ENCODE measurements at places on chromosomes 7 and 10.

- no peak for DNase-seq
Observed at GRCh38 chr7:80165177-80165576, 30.5 kb downstream of the GNAI1 start.

DNA sequence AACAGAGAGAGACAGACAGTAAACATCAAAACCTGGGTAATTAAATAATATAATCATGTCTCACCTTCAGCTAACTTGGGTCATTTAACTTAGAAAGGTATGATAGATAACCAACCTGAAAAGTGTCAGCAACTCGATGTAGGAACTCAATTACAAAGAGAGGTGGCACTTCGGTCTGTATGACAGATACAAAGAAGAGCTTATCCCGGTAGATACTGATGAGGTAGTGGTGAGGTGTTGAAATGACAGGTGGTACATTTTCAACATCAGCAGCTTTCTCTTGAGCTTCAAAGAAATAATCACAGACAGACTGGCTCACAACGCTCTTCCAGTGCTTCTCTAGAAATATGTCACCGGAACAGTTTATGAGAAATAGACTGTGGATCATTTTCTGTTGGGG is 12.6 kb downstream of the AP3M1 start:
- no peak for DNase-seq

DNA sequence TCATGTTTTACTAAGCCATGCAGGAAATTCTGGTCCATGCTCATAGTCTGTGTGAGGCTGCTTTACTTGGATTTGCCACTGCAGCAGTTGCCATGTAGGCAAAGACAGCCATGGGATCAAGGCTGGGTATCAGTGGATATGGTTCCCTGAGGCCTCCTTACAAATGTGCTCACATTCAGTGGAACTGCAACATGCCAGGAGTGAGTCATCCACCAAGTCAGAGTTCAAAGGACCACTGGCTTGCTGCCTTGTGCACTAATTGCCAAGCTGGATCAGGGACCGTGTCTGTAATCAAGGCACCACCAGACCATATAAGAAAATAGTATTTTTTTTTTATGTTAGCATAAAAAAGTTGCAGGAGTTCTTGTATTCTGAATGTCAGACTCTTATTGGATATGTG is 101.0 kb downstream of the CDCA7L start:
- no peak for DNase-seq

GRCh38 chr10:124336186-124336585 is 82.5 kb downstream of the OAT start:
- DNase-seq: no peak

DNA sequence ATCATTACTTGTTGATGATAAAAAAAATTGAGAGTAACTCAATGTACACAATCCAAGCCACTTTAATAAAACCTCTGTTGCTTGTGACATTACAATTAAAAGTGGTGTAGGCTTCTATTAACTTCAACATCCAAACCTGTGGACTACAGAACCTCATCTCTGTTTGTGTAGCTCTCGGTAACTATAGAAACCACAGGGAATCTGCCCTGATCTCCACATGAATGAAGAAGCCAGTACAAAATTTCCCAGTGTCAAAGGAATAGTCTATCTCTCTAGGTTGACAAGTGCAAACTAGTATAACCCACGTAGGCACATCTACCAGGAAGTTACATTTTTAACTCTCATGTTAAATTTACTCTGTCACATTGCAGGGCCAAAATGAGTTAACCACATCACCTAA is 204.3 kb downstream of the CHCHD3 start:
- DNase-seq: no peak

DNA sequence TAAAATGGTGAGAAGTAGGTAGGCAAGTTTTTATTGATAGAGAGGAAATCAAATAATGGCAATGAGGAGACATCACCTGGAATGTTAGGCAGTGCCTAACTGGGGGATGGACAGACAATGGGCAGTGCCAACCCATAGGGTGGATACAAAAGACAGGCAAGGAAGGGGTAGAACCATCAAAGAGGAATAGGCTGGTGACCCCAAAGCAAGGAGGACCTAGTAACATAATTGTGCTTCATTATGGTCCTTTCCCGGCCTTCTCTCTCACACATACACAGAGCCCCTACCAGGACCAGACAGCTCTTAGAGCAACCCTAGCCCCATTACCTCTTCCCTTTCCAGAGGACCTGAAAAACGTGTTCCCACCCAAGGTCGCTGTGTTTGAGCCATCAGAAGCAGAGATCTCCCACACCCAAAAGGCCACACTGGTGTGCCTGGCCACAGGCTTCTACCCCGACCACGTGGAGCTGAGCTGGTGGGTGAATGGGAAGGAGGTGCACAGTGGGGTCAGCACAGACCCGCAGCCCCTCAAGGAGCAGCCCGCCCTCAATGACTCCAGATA is 30.0 kb downstream of the PRSS2 start:
- no peak for DNase-seq

- no peak for DNase-seq
Observed at GRCh38 chr10:49512121-49512809, 26.7 kb downstream of the ERCC6 start.

DNA sequence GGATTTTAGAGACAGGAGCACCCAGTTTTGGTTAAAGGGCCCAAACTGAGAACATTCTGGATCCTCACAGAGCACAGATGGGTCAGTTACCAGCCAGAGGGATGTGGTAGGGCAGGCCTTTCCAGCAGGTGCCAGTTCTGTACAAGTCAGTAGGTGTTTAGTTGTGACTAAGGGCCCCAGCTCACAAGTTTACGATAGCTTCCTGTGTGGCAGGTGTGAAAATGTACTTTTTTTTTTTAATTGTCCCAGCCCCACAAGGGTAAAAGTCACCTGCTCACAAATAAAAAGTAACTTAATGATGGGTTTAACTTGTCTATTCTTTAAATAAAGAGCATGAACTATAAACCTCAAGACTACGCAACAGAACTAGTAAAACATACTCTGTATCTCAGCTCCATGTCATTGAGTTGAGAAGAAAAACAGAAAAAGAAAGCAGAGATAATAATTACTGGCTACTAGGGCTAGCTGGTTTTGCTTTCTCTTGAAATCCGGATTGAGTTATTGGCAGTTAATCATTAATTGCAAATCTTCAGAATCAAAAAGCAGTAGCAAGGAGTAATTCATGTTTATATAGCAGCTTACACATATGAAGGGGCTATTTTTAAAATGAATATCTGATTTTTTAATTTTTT is 15.4 kb downstream of the NFE2L3 start:
- no peak for DNase-seq

- DNase-seq: no peak
Observed at GRCh38 chr10:75347186-75347585, 54.4 kb downstream of the ZNF503 start.

DNA sequence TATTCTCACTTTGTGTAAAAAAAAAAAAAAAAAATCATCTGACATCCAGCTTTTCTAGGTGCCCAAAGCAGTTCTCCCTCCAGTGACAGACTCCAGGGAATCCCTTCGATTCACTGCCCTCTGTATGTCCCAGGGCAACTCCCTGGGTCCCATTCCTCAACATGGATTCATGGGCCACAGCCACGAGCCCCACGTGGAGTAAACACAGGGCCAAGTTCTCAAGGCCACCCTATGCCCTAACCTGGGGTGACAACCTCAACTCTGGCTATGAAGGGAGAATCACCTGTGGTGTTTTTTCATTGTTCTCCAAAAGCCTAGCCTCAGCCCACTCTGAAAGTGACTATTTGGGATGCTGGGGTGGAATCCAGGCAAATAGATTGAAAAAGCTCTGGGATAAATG is 3.4 kb downstream of the BNIP3 start:
- no peak for DNase-seq

DNA sequence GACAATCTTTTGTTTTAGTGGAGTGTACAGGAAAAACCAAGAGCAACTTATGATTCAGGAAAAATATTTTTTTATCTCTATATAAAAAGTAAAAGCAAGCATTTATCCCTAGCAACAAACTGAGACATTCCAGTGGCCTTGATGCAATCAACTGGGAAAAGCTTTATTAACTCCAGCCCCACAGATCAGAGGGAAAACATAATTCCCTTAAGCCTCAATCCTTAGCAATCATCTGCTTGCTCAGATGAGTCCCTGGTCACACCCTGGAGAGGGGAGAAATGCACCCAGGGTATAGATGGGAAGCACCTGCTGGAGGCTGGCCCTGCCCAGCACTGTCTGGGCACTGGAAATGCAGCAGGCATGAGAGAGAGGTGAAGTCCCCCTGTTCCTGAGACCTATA is 636.6 kb downstream of the TNS3 start:
- DNase-seq: no peak

DNA sequence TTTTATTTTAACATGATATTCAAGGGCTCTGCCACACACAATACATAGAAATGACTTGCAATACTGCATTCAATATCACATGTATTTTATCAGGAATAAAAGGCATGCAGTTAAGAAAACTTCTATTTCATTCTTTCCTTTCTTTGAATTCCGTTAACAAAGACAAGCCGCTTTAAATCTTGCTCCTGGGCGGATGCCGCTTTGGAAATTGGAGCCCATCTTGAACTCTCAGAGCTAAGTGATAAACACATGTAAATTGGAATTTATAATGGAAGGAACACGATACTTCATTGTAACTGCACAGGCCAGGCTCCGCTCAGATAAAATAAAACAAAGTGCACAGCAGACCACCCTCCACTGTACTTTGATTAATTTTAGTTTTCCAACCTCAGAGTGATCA is 774.5 kb upstream of the COBL start:
- no peak for DNase-seq

DNA sequence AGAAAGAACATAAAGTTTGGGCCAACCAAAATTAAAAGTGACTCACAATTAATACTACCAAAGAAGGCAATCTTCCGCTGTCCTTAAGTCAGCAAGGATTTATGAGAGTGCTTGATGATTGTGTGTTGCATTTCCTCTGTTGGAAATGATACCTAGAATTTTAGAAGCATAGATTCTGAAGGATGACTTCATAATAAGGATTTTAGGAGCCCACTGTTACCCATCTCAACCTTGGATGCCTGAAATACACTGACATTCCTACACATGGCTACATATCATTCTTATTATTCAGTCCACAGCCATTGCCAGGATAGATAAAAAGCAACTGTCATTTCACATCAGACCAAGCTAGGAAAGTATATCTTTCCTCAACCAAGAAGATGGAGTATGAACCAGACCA is 823.8 kb downstream of the LRMDA start:
- no peak for DNase-seq

DNA sequence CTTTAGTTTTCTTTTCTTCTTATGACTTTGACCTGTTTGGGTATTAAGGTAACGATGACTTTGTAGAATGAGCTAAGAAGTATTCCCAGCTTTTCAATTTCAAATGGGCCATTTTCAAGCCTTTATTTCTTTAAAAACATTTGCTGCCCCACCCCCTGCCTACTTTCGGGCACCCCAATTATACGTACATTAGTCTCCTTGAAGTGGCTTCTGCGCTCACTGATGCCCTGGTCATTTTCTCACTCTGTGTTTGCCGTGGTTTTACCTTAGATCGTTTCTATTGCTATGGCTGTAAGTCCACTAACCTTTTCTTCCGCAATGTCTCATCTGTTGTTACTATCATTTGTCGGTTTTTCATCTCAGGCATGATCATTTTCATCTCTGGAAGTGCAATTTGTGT is 24.9 kb downstream of the FOXL3 start:
- no peak for DNase-seq

DNA sequence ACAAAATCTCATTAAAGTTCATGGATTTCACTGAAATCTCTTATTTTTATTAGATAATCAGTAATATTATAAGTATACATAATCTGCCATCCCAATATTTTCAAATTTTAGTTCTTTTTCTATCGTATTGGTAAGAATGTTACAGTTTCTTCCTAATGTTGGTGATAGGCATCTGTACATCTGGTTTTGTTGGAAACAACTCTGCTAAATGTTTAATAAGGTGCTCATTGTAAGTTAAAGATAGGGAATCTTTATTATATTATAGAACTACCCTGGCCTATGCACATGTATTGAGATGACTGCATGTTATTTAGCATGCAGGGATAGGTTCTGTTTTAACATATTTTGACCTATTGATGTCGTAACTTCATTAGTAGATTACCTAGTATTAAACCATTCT is 188.6 kb upstream of the PRPS1L1 start:
- no peak for DNase-seq

DNA sequence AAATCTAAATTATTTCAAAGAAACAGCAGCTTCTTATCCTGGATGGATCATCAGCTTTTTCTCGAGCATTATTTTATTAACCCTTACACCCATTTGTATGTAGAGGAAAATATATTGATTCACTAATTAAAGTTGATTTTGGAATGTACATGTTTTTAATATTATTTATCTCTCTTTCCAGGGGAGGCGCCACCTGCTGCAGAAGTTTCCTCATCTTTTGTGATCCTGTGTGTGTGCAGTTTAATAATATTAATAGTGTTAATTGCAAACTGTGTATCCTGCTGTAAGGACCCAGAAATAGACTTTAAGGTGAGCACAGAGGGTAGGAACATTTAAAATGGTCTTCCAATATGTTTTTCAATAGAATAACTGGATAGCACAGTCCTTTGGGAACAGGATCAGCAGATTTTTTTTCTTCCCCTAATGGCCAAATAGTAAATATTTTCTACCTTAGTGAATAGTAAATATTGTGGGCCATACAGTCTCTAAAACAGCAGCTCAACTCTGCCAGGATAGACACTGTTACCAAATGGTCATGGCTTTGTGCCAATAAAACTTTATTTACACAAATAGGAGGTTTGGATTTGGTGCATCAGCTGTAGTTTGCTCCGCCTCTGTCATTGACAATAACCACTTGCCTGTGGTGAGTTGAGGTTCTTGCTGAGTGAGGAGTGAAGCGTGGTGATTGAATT is 30.6 kb downstream of the LMTK2 start:
- DNase-seq: no peak

- DNase-seq: no peak
Observed at GRCh38 chr7:143882020-143882603, 19.9 kb downstream of the TCAF1 start.

DNA sequence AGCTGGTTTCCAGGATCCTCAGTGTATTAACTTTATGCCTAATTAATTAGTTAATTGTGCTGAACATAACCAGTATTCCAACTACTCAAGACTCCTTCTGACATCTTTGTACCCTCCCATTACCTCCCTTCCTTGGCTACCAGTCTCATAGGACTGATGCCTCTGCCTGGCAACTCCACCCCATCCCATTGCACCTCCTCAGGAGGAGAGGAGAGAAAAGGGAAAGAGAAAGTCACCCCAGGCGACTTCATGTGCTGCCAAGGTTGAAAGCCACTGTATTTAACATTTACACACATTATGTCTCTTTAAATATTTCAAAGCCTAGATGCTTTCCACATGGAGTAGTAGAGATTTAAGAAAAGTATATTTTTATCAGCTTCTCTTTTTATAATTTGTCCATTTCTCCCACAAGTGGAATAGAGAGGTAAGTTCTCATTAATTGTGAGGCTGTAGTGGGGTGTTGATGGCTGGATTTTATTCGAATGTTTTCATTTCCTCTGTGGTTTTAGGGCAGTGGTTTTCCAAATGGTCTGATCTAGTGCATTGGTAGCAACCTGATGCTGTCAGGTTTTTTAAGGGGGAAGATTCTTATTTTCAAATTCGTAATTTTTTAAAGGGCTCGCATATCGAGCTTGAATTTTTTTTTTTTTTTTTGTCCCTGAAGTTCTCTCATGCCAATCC is 148.0 kb downstream of the BICC1 start:
- DNase-seq: no peak

GRCh38 chr7:41047789-41048191 is 655.1 kb downstream of the INHBA start:
- no peak for DNase-seq

- no peak for DNase-seq
Observed at GRCh38 chr7:133344275-133344674, 91.4 kb downstream of the EXOC4 start.
